ENCODE measurements at places on chromosomes 5 and 9. TPM values are rescaled to one million over a fixed set of nuclear protein-coding genes. Genes with fewer than 3 reads are reported as not detected.

DNA sequence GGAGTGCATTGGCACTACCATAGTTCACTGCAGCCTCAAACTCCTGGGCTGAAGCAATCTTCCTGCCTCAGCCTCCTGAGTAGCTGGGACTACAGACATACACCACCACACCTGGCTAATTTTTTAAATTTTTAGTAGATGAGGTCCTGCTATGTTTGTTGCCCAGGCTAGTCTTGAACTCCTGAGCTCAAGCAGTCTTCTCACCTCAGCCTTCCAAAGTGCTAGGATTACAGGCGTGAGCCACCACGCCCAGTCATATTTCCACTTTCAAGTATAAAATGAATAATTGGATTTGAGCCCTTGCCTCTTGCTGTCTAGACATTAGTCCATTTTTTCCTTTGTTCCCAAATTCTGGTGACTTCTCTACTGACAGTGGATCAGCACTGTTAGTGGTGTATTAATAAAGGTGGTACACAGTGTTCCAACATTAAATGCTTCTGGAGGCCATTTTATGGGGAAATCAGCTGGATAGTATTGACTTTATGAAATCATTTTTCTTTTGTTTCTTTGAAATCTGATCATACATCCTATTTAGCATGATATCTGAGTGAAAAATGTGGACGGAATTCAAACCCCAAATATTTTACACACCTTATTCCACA is 15.9 kb downstream of the ATP6V0E1 start:
- no peak for DNase-seq

GRCh38 chr5:167982-168660 is 23.2 kb upstream of the LRRC14B start:
- DNase-seq, result no peak

GRCh38 chr5:15334551-15335266 is 165.3 kb upstream of the FBXL7 start:
- no peak for DNase-seq

DNA sequence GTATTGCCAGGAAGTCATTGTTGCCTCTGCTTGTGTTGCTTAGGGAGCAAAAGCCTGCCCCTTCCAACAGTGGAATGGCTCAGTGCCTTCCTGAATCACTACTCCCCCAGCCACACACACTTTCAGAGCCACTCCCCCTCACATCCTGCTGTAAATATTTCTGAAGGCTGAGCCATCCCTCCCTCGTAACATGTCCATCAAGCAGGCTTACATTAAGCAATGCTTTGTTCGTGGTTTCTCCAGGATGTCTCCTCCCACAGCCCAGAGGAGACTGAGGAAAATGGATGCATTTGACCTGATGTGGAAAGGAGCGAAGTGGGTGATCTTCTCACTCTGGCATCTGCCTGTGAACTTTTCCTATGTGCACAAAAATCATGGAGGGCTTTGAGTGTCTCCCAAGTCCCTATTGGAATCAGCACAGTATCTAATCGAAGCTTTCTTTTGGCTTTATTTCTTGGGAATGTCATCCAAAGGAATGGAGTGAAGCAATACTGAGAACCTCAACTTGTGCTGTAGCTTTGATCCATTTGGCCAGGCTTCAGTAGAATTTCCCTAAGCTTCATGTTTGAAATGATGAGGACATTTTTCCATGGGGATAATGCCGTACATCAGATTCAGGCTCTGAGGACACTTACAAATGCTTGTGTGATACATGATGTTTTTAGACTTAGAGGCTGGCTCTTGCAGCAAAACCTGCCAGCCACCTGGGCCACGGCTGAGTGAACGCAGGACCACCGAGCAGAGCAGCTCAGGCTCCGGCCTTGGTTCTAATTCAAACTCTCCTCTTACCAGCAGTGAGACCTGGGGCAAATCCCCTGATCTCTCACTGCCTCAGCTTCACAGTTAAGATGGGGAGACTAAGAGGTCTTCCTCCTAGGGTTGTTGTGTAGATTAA is 389.1 kb downstream of the ENC1 start:
- no peak for DNase-seq

- no peak for DNase-seq
Measured at GRCh38 chr9:35313916-35314315, 152.1 kb downstream of the UNC13B start.

Gene OCLN
- 1.4 TPM for total RNA-seq

Gene F2R
- 6.8 TPM for total RNA-seq

DNA sequence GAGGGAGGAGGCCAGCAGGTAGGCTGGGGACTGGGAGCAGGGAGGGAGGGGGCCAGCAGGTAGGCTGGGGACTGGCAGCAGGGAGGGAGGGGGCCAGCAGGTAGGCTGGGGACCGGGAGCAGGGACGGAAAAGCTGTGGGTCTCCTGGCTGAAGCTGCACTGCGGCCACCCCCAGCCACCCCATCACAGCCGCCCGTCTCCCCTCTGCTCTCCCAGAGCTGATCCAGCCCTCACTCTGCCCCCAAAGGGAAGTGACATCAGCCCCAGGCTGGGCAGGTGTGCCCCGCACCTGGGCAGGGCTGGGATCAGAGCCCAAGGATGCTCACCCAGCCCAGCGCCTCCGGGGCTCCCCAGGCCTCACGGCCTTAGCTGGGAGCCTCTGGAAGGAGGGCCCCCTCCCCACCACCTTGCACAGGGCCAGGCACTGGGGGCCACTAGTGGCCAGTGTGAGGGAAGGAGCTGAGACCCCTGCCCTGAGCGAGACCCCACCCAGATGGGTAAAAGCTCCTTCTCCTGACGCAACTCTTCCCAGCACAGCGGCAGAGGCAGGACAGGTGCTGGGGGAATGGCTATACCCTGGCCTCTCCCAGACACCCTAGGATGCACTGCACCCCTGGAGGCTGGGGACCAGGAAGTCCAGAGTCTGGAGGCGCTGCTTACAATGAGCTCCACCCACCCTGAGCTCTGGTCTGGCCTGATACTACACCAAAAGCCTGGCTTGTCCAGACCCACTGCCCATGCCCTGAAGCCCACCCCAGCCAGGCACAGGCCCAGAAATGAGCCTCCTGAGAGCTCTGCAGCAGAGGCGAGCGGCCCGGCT is 11.6 kb downstream of the AGPAT2 start:
- no peak for DNase-seq

- DNase-seq, result no peak
Measured at GRCh38 chr5:124337996-124338395, 408.4 kb downstream of the ZNF608 start.

Gene ISL1
- not detected for total RNA-seq

Gene CXCL14
- total RNA-seq, result not detected

GRCh38 chr9:131418143-131419025 is 24.5 kb downstream of the PRRC2B start:
- DNase-seq, result no peak

Gene C5orf58
- total RNA-seq, result not detected

DNA sequence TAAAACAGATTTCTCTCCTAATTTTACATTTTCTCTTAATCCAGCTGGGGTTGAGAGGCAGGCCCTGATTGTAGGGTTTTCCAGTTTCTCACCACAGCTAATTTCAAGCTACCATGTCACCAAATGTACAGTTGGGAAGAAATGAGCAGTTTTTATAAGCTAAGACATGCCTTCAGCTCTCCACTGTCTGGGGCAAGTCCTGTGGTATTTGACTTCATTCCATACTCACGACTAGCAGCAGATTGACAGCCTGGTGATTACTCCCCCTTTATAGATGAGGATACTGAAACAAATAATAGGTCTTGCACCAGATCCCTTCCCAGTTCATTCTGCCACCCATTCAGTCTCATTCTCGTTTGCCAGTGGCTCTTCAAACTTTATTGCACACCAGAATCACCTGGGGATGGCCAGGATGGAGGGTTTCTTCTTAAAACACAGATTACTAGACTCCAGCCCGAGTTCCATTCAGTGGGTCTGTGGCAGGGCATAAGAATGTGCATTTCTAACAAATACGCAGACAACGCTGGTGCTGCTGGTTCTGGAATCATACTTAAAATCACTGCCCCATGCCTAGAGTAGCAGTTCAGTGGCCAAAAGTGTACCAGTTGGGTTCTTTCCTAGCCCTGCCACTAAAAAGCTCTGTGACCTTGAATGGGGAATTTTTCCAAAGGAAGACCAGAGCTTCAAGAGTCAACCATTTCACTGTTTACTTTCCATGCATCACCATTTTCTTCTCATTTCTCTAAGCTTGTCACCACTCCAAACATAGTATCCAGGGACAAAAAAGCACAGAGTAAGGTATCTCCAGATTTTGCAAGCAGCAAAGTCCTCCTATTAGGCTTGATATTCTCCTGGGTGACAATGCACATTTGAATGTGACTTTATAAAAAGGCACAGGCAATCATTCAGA is 64.3 kb downstream of the CSNK1A1 start:
- no peak for DNase-seq

Gene HACD4
- total RNA-seq, result 12.0 TPM

DNA sequence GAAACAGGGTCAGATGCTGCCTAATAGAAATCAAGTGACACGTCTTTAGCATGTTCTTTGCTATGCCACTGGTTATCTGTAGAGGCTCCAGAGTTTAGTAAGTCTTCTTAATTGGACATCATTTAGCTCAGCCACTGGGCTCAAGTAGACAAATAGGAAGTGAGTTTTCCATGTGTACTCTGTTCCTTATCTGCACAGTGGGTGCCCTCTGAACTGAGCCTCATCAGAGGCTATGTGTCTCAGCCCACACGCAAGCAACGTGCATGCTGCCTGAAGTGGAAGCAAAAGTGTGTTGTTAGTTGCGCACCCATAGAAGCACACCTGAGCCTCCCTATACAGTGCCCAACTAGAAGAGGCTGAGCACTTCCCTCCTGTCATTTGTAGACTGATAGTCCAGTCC is 134.7 kb downstream of the SEMA5A start:
- no peak for DNase-seq

DNA sequence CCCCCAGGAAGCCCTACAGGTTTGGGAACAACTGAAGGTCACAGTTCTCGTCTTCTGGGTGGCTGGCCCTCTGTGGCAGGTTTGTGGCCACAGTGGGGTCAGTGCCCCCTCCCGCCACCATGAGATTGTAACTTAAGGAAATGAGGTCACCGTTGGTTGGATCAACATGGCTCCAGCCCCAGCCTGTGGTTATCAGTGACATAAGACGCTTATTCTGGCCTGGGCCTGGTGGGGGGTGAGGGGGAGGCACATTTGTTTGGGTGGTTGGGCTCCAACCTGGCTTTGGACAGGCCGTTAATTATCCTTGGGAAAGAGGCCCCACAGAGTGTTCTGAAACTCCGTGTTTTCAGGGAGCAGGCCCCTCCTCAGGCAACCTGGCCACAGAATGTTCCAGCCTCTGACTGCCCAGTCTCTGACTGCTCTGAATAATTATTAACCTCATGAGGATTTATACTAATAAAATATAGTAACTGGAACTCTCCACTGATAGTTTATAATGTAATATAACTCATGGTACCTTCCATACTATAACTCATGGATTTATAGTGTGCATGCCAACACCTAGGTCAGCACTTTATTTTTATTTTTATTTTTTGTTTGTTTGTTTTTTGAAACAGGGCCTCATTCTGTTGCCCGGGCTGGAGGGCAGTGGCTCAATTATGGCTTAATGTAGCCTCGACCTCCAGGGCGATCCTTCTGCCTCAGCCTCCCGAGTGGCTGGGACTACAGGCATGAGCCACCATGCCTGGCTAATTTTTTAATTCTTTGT is 58.0 kb upstream of the RPL26L1 start:
- no peak for DNase-seq

DNA sequence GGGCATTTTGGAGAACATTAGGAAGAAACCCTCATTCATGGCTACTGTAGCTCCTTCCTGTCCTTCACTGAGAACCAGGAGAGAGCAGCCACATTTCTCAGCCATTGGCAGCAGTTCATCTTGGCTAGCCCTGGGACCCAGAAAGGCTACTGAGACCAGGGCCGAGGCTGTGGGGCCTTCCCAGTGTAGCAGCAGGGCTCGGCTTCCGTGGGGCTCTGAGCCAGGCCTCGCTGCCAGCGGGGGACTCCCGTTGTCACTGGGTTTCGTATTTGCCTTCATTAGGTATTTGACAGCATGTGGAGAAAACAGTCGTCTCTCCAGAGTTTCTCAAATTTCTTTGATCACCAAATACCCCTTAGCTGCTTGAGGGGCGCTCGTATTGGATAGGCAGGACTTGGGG is 37.3 kb upstream of the PRDM12 start:
- DNase-seq, result no peak

Gene CCNI2
- 9.2 TPM for total RNA-seq

GRCh38 chr9:95605816-95606488 is 89.2 kb upstream of the PTCH1 start:
- DNase-seq, result no peak

Gene S100Z
- total RNA-seq, result 1.7 TPM

GRCh38 chr9:90064248-90064647 is 459.4 kb downstream of the GADD45G start:
- no peak for DNase-seq

GRCh38 chr5:107672211-107673038 is 1.7 kb upstream of the EFNA5 start:
- no peak for DNase-seq

DNA sequence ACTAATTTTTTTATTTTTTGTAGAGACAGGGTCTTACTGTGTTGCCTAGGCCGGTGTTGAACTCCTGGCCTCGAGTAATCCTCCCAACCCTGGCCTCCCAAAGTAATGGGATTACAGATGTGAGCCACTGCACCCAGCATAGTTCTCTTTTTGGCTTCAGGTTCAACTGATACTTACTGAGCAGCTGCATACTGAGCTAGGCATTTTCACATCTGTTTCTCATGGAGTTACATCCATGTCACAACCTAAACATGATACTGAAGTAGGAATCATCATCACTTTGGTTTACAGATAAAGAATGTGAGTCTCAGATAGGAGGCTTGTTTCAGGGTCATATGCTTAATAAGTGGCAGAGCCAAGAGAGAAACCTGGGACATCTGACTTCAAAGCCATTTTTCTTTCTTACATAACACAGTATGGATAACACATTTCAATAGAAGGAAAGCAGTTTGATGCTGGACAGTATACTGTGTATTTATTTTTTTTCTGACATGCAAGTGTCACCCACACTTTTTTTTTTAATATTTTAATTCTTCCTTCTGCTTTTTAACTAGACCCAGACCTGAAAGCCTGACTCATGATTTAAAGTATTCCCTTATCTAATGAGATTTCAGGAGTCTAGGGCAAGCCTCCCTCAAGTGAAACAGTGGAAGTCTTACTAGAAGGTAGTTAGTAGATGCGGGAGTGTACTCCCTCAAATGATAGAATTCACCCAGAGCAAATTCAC is 90.8 kb downstream of the HACD4 start:
- no peak for DNase-seq

DNA sequence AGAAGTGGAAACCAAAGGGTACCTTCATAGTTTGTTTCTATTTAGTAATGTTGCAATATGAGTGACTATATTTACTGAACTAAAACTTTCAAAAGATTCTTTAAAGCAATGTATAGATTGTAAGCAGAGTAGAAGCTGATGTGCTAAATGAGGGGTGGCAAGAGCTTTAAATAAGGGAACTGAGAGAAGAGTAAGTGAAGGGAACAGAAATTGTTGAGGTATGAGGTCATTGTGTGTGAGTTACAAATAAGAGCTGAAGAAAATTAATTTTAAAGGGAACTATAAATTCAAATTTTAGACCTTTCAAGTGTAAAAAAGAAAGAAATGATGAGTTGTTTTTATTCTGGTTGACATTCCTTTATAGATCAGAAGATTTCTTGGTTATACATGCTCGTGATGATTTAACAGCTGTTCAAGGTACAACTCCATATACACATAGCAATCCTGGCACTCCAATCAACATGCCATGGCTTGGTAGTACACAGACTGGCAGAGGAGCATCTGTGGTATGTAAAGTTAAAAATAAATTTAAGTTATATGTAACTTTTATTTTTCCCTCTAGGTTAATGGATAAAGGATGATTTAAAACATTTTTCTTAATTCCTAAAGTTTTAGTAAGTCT is 135.1 kb upstream of the TNFAIP8 start:
- no peak for DNase-seq

Measured in CD4-positive, CD25-positive, alpha-beta regulatory T cell (primary cell).